CD4-positive, alpha-beta T cell treated with Interferon gamma for 1 hour (primary cell): ENCODE measurements at places on chromosomes 1 and 21.

GRCh38 chr1:98331718-98332311 lies 329.7 kb upstream of the SNX7 start:
- DNase-seq = no peak

- DNase-seq = no peak
Measured at GRCh38 chr1:205287076-205287475, 34.5 kb downstream of the NUAK2 start.

DNA sequence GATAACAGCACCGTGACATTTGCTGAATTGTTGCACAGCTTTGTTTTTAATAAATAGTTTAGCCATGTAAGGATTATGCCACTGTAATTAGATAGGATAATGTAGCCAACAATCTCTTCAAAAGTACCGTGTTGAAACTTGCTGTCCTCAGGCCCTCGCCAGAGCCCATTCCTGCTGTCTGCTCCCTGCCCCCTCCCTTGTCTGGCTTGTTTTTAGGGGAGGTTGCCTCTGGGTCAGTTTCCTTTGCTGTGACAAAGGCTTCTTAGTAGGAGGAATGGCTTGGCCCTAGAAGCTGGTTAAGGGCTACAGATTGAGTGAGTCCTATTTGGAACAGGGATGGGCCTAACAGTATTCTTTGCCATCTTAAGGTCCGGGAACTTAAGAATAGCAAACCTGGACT lies 107.9 kb downstream of the LMO4 start:
- DNase-seq = no peak

- DNase-seq = peak; percentile 14
Measured at GRCh38 chr1:212727386-212728181, 27.9 kb upstream of the BATF3 start.

- DNase-seq = peak; percentile 19
Measured at GRCh38 chr1:226682871-226683814, 55.9 kb downstream of the ITPKB start.

DNA sequence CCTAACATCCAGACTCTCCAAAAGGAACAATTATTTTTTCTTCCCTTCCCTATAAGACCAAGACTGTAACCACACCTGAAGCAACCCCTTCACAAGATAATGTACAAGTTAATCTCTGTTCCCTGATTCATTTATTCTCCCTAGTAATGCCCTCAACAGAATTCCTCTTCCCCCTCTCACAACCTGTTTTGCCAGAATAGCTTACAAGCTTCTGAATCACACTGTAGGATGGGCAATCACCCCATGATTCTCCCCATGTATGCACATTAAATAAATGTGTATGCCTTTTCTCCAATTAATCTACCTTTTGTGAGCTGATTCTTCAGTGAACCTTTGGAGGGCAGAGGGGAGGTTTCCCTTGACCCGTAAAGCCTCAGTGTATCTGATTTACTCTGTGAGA lies 20.9 kb upstream of the RNF11 start:
- DNase-seq = no peak
